ENCODE measurements at places on chromosomes 7 and 10.

GRCh38 chr7:2072042-2072441 lies 160.7 kb downstream of the MAD1L1 start:
- no peak for DNase-seq

DNA sequence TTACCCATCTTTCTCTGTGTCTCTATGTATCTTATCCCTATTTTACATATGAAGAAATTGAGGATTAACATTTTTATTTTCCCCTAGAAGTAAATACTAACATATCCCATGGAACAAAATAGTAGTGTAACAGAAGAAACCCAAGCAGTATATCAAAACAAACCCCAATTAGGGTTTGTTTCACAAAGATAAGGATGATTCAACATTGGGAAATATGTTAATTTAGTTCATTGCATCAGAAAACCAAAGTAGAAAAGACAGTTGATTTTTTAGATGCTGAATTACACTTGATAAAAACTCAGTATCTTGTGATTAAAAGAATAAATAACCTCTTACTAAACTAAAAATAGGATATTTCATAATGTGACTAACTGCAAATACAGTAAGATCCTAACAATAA lies 87.8 kb downstream of the GLCCI1 start:
- DNase-seq = no peak

GRCh38 chr7:44120395-44120794 lies 3.0 kb downstream of the POLD2 start:
- DNase-seq = no peak

DNA sequence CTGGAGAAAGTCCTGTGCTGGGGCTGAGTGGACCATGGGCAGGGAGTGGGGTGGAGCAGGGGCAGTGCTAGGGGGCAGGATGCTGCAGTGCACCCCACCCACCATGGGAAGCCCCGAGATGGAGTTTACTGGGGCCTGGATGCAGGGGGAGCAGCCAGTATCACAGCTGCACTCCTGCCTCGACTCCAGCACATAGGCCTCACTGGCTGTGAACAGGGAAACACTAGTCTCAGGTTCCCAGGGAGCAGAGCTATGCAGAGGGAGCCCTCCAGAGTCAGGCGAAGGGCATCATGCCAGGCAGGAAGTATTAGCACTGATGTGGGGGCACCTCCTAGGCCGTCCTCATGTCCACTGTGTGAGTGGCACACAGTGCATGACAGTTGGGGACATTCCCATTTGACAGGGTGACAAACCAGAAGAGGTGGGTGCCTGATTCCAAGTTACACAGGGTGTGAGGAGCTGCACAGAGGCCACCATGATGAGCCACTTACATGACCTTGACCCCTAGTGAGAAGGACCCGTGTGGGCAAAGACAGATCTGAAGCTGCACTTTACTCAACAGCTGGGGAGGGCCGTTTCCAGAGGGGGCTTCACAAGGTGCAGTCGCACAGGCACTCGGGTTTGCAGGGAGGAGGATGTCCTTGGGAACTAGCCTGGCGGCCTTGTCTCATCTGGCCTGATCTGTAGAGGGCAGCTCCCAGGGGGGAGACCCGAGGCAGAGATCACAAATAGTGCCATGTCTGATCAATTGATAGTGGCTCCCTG lies 69.9 kb upstream of the LRRC4 start:
- DNase-seq = no peak

- no peak for DNase-seq
Observed at GRCh38 chr10:26217396-26218086, 967 bp downstream of the GAD2 start.
